ENCODE measurements at places on chromosomes 13 and 19. TPM values are rescaled to one million over a fixed set of nuclear protein-coding genes. Genes with fewer than 3 reads are reported as not detected.

DNA sequence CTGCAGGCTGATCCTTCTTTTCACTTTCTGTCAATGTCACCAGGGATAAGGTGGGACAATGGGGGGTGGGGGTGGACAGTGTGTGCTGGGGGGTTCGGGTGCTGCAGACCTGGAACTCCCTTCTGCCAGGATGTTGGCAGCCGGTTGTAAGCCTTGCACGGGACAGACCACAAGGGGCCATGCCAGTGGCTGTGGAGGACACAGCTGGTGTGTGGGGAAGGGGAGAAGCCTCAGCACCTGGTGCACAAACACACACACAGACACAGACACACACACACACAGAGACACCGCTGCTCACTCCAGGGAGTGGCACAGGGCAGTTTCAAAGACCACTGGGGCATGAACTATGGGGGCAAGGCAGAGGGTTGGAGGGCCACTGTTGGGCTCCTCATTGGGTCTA, 3.6 kb downstream of the F2RL3 start:
- DNase-seq: no peak

GRCh38 chr13:111537843-111538499, 217.5 kb downstream of the TEX29 start:
- DNase-seq: no peak

RFPL4A gene
- total RNA-seq: not detected

DNA sequence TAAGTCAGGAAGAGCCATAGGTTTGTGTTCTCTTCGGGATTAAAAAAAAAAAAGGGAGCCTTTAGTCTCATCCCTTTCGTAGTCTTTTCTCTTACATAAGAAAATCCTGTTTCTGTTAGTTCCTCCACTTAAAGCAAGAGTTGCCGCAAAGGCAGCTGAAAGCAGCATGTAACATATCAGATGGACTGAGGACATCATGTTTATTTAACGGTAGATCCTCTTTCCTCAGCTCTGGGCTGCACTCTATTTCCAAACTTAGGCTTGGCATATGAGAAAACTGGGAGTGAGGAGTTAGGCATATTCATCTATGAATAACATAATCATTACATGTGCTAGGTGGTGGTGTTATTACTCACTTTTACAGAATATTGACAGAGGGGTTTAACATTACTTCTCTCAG, 391.2 kb downstream of the KLF12 start:
- DNase-seq: no peak

WASF3 gene
- total RNA-seq: 6.1 TPM

DNA sequence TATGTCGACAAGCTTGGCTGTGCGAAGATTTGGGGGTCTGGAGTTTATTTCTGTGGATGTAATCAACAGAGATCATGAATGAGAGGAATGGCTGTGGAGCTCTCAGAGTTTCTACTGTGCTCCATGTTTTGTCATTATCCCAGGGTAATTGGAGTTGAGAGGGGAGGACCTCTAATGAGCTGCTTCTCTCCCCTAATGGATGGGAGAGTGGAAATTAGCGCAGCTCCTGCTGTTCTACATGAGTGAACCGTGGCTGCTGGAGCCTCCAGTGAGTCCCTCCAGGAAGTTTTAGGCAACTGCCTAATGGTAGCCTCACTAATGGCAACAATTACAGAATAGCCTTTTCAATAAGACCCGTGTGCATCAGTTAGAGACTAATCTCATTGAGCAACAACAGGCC, 31.3 kb upstream of the FGF9 start:
- no peak for DNase-seq

KL gene
- total RNA-seq: 0.34 TPM

DNA sequence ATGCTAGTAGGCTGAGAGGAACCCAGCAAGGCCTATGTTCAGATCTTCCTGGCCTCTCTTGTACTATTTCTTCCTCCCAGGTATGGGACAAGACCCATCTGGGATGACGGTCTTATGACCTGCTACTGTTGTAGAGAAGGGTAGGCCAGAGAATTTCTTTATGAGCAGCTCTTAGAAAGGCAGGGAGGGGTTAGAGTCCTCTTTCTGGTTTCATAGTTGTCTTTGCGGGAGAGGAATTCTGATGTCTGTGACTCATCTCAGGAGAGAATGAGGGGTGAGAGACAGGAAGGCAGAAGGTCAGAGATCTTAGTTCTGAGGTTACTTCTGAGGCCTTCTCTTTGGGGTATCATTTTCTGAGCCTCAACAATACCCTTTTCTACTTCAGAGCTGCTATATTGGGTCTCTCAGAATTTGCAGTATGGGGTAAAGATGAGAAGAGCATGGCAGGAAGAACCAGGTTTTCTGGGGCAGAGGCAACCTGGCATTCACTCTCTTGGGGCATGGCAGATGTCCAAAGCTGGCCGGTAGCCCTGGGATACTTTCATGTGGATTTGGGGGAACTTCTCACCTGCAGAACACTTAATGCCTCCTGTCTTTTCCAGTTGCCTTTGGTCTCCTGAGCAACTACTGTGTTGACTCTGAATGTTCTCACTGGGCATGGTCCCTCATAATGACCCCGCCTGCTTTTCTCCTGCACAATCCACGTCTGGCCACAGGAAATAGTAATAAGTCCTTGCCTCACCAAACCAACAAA, 154.4 kb downstream of the GGACT start:
- no peak for DNase-seq

DNA sequence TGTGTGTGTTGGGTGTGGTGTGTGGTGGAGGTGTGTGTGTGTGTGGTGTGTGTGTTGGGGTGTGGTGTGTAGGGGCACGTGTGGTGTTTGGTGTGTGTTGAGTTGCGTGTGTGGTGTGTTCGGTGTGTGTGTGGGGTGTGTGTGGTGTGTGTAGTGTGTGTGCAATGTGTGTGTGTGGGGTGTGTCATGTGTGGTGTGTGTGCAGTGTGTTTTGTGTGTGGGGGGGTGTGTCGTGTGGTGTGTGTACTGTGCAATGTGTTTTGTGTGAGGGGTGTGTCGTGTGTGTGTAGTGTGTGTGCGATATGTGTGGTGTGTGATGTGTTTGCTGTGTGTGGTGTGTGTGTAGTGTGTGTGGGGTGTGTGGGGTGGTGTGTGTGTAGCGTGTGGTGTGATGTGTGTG, 6.0 kb upstream of the KPTN start:
- DNase-seq: no peak

DNA sequence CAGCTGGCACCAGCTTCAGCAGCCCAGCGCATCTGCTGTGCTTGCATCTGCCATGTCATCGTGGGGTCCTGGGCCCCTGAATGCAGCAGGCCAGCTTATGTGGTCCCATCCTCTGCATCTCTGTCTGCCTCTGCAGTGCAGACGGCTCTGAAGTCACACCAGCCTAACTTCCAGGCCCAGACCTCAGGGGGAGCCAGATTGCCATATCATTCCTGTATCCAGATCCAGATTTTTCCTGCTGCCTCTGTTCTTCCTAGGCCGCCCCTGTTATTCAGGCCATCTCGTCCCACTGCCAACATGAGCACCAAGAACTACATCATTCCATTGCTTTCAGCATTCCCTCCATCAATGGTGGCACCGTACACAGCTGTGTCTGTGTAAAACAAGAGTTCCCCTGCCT, 571.6 kb downstream of the UQCRFS1 start:
- no peak for DNase-seq

DNA sequence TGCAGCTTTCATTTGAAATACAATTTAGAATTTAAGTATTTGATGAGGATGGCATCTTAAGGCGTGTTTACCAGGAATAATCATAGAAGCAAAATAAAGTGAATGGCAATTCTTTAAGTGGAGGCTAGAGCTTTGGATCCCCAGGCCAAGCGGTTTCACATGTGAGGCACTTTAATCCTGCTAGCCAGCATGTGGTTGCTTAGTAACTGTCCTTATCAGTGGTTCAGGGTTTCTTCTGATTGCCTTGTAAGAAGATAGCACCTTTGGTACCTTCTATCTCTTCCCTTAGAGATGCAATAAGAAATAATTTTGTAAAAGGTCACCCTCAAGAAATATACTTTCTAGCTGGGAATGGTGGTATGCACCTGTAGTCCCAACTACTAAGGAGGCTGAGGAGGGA, 38.9 kb upstream of the SERP2 start:
- no peak for DNase-seq

GRCh38 chr19:11335449-11336146, 3.9 kb downstream of the RAB3D start:
- DNase-seq: no peak

DNA sequence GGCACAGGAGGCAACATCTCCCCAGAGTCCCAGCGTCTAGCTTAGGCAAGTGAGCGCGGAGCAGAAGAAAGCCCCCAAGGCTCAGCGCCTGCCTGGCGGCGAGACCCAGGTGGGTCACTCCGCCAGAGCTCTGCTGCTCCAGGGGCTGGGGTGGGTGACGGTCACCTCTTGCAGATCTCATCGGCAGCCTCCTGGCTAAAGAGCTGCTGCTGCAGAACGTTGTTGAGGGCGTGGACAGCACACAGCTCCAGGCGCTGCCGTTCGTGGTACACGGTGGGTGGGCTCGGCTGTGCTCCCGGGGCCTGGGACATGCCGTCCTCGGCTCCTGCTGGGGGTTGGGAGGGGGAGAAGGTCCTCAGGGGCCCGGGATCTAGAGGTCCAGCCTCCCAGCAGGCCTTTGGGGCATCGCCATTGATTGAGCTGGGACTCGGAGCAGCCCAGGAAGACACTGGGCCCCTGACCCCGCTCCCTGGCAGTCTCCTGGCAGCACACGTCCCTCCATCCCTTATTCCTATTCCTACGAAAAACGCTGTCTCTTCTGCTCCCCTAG, 795 bp downstream of the JOSD2 start:
- no peak for DNase-seq

FFAR1 gene
- total RNA-seq: not detected
